Caudate nucleus (tissue), 63 donors: ENCODE measurements at places on chromosomes 2 and 18.

- DNase-seq, result no peak
Measured at GRCh38 chr18:14089191-14089590, 43.0 kb downstream of the ZNF519 start.

GRCh38 chr18:41886126-41886807, 68.8 kb upstream of the PIK3C3 start:
- no peak for DNase-seq

DNA sequence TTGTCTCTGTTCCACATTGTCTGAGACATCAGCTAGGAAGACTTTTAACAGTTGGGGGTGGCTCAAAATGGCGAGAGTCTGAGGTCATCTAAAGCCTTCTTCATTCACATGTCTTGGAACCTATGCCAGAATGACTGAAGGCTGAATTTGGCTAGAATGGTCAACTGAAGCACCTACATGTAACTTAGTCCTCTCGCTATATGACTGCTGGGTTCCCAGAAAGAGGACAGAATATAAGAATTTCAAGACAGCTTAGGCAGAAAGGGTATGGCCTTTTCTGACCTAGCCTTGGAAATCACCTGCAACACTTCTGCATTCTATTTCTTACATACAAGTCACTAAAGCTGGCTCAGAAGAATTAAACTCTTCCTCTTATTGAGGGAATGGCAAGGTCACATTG, 75.6 kb upstream of the OTX1 start:
- DNase-seq, result no peak

- no peak for DNase-seq
Measured at GRCh38 chr2:111117598-111118480, 2.9 kb upstream of the BCL2L11 start.

DNA sequence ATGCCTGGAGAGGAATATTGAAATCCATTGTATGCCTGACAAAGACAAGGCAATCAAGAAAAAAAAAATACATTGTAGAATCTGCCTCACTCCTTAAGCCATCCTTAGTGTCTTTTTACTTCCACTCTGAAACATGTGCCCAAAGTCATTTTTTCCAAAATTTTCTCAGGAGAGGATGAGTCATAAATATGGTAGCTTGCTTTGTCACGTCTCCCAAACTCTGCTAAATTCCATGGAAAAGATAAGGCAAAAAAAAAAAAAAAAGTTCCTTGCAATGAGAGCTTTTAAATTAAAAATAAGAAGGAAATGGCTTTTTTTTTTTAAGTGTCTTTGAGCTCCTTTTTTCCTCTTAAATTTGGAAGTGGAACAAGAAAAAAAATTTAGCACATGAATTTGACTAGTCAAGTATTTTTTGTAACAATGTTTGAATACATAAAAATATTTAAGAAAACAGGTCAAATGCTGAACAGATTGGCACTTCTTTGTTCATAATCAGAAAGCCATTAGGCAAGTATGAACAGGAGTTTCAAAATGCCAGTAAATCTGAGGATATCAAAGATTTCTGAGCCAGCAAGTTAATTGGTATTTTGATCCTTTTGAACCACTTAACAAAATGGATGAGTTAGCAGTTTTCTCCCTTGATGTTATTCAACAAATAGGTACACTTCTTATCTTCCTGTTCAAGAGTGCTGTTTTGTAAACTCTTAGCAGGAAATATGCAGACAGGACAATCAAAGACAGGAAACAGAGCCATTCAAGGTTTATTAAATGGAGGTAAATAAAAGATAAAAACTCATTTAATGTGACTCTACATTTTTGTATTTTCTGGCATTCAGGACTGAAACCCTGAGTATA, 247.3 kb upstream of the SP5 start:
- no peak for DNase-seq

- DNase-seq, result no peak
Measured at GRCh38 chr2:190904640-190905261, 24.1 kb downstream of the GLS start.

GRCh38 chr18:48844271-48844670, 106.5 kb downstream of the SMAD7 start:
- no peak for DNase-seq

DNA sequence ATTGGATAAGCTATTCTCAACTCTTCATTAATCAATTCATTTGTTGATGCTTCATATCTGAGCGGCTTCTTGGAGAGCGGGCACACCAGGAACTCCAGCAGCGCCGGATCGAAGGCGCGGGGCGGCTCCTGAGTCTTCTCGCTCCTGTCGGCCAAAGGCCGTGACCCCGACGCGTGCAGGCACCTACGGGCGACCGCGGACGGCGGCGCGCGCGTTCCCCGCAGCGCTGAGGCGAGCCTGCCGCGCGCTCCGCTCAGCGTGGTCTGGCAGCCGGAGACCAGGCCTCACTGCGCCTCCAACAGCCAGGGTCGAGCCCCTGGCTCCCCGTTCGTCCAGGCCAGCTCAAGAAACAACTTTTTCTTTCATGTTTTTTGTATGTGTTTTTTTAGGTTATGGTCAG, 97.5 kb downstream of the ICA1L start:
- DNase-seq, result no peak

DNA sequence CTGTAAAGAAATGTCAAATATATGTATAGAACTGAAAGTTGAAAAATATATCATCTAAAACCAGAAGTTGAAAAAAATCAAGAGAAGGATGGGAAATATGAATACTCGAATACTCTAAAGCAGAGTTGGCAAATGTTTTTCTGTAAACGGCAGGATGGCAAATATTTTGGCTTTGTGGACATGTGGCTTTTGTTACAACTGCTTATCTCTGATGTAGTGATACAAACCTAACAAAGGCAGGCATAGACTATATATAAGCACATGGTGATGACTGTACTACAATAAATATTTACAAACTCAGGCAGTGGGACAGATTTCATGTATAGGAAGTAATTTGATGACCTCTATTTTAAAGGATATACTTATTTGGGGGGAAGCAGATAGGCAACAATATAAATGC, 224.6 kb upstream of the LRRTM4 start:
- DNase-seq, result no peak

DNA sequence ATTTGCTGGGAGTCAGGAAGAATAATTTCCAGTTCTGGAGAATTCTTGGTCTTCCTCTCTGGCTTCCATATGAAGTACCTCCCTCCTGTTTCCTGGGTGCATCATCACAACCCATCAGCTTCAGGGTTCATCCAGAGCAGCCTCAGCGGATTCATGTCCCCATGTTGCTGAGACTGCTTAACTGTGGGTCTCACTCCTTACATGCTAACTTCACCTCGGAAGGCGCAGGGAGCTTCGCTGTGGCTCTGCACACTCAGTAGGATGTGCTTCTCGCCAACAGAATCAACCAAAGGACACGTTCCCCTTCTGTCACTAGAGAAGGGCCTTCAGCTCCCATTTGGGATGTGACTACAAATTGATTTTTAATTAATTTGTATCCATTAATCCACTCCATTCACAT, 24.2 kb downstream of the FBLN7 start:
- no peak for DNase-seq

DNA sequence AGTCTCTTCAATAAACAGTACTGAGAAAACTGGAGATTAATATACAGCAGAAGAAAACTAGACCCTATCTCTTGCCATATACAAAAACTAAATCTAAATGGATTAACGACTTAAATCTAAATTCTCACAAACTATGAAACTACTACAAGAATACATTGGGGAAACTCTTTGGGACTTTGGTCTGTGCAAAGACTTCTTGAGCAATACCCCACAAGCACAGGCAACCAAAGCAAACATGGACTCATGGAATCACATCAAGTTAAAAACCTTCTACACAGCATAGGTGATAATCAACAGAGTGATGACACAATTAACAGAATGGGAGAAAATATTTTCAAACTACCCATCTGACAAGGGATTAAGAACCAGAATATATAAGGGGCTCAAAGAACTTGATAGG, 848.2 kb upstream of the NRXN1 start:
- no peak for DNase-seq

- no peak for DNase-seq
Measured at GRCh38 chr2:200307724-200308545, 1.4 kb downstream of the SPATS2L start.

- DNase-seq, result no peak
Measured at GRCh38 chr2:142076317-142076716, 54.5 kb downstream of the LRP1B start.

DNA sequence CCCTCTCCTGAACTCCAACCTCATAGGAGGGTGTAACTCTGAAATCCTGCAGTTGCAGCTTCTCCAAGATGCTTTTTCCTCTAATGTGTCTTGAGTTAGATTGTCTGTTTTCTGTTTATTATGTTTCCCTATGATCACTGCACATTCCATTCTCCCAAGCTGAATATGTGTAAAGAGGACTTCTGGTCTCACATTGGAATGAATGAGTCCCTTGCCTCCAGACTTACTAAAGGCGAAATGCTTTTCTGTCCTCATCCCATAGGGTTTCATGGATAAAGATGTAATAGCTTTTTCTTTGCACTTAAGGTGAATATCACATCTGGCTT, 35.5 kb upstream of the CYP27A1 start:
- no peak for DNase-seq

DNA sequence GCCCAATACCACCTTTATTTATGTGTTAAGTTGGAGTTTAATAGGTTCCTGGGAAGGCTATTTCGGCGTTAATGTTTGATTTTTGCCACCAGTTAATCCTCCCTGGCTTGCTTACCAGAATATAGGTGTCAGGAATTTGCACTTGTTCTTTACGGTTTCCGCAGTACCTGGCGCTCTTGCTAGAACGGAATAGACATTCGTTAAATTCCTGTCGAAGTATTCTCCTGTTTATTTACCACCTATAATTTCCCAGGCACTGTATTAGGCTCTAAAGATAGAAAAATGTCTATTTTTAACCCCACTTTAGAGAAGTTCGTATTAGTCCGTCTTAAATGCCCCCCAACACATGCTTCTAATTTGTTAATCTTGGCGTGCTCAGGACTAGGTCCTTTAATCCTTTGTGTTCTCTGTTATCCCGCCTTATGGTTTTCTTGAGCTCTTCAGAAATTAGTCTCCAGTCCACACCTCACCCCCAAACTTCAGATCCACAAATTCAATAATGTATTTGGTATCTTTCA, 575 bp downstream of the CCDC150 start:
- no peak for DNase-seq

- no peak for DNase-seq
Measured at GRCh38 chr2:237669628-237670392, 42.4 kb downstream of the LRRFIP1 start.

DNA sequence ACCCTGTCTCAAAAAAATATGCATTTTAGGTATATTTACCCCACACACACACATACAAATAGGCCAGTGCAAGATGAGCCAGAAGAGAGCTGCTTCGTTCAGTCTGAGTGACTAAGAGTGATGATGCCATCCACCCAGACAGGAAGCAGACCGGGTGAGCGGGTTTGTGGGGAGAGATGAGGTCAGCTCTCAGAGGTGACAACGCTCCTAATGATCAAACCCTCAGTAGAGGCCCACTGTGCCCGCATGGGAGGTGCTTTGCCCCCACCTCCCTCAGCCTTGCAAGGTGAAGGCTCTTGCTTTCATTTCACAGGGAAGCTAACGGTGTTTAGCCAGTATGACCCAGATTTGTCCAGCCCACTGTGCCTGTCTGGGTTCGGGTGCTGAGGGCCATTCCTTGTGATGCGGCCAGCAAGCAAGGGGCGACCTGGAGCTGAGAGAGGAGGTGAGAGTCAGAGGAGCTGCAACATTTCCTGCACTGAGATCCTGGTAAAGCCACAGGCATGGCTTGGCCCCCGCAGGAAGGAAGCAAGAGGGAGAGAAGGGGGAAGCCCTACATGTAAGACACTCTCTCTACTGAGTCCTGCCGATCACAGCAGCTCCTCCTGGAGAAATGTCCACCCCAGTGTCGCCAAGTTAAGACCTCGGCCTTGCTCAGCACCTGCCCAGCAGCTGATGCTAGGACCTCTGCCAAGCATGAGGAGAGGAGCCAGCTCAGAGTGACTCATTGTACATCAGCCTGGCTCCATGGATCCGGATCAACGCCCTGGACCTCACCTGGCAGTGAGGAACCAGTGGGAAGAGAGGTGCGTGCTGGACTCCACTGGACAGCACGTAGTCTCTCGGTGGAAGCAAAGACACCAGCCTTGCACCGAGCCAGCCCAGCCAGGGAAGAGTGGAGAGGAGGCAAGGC, 37.0 kb downstream of the NIFK start:
- no peak for DNase-seq

- DNase-seq, result no peak
Measured at GRCh38 chr18:54931152-54931551, 28.1 kb downstream of the CCDC68 start.

DNA sequence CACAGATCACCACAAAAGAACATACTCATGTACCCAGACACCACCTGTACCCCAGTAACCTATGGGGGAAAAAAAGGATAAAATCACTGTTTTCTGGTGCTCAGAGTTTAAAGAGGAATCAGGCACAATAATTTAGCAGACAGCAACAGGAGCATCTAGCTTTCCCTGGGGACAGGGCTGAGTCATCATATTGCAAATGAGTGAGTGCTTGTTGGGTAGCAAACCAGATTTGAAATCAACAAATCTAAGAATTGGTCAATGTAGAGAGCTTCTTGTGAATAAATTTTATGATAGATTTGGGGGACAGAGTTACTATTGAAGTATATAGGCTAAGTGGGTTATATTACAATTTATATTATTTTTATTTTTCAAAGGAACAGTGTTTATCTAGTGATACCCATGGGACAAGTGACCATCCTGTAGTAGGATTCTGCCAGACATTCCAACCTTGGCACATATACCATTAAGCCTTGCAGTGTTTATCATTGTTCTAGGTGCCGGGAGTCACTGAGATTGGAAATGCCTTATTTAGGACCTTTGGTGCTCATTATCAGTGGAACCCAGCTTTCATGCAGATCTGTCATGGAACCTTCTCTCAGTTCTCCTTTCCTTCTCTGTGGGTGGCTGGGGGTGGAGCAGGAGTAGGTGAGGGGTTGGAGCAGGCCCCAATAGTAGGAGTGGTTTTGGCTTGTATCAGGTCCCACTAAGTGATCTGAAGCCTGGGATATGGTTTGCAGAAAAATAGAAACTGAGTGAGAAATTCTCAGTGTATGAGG, 117.2 kb downstream of the CERS6 start:
- DNase-seq, result no peak

DNA sequence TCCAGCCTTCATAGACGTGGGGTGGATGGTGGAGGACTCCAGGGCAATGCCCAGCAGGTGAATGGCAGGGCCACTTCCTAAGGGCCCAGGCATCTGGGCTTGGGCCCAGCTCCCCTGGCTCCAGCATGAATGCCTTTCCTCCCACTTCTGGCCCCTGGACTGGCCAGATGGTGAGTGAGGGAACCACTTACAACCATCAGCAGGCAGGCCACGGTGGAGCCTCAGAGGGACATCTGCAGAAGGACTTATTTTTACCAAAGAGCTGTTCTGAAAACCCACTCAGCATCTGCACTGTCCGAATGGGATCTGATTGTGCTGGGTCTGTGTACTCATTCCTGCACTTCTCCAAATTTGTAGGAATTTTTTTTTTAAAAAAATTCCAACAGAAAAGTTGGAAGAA, 69.6 kb downstream of the SNTG2 start:
- DNase-seq, result no peak

DNA sequence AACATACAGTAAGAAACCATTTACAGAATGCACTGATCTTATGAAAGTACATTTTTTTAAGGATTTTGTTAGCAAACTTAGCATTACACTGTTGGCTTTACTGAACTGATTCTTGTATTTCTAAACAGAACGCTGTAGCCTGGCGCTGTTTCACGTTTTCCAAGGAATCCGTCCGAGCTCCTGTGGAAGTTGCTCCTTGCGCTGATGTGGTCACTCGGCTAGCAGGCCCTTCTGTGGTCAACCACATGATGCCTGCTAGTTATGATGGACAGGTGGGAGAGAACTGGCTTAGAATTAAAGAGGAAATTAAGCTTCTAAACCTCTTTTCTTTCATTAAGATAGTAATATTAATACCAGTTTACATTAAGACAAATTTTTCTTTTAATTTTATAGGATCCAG, 76.8 kb downstream of the CEP192 start:
- no peak for DNase-seq

- DNase-seq, result no peak
Measured at GRCh38 chr2:38997781-38998180, 108.1 kb downstream of the ARHGEF33 start.
